ENCODE measurements at places on chromosomes 6 and 20.

DNA sequence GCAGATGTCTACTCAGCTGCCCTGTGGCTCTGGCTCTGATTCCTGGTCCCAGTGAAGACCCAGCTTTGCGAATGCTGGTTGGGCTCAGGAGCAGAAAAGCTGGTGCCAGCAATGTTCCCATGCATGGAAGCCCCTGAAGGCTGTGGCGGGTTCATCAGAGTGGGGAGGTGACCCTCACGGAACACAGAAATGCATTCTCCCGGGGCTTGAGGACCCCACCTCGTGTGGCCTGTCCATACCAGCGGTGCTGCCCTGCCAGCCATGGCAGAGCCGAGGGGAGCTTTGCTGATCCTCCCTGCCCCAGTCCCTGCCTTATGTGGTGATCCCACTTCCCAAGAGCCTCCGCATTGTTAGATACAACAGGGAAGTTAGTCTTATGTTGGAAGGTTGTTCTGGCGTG lies 157.7 kb upstream of the THBS2 start:
- DNase-seq = no peak

DNA sequence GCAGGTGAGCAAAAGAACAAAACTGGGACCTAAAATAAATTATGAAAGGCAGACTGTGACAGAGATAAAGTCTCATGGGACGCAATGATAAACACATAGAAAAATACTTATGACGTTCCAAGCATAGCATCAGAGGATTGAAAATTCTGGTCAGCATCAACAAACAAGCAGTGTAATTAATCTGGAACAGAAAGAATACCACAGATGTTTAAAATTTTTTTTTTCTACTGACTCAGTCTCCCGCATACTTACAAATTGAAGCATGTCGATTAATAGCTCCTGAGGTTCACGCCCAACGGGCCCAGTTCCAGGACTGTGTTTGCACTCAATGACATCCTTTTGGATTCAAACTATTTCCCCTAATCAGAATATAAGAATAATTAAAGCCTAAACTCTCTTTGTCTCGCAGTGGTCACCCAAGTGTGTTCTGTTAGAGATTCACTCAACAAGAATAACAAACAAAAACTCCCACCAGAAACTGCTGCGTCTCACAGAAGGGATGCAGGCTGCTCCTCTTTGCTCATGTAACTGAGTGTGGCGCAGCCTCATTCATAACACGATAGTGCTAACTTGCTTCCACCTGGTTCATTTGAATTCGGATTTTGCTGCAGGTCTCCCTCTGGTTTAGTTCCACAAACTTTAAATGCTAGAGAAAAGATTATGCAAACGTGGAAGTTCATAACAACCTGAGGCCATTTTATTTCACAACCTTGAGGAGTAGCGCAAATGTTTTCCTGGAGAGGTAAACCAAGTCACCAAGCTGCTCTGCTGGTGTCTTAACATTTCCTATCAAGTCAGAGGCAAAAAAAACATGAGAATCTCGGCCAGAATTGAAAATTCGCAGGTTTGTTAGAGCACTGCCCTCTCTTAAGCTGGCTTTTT lies 69.0 kb upstream of the CITED2 start:
- DNase-seq = peak; percentile 74

DNA sequence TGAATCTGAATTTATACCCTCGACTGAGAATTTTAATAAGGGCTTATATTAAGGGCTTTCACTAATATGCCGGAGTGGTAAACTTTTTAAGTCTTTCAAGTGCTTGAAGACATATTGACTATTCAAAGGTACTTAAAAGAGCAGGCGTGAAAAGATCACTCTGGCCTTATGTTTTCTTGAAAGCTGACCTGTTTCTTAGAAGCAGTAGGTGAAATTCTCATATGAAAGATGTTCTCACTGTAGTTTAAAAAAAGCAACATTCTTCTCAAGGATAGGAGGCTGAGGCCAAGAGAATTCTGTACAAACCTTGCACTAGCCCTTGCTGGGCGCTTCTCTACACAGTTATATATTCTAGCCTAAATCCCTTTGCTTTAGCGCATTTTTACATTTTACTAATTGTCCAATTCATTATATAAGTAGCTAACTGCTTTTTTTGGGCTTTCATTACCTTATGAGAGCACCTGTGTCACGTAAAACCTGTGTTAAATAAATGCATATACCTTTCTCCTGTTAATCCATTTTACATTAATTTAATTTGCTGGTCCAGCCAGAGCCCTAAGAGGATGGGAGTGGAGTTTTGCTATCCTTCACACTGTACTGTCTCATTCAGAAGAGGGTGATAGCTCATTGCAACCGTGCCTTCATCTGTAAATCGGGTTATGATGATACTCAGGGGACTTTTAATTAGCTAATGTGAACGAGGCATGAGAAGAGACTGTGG lies 59.6 kb upstream of the HFE start:
- no peak for DNase-seq

- no peak for DNase-seq
These were observed 24.2 kb downstream of the NEDD9 start for GRCh38 chr6:11208267-11208666.

DNA sequence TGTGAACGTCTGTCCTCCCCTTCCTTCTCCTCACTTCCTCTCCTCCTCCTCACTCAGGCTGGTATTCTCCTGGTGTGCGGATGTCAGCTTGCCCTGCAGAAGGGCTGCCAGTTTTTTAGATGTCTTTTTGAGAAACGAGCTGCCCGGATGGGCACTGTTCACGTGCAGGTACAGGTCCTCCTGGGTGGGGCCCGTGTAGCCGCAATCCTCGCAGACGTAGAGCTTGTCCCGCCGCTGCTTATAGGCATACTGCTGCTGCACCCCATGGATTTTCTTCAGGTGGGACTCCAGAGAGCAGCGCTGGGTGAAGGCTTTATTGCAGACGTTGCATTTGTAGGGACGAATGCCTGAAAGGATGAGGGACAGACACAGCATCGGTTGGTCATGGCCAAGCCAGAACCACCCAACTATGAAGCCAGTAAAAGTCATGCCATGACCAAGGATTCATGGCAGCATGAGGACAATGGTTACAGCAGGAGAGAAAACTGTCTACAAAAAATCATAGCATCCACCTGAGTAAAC lies 33.0 kb downstream of the OVOL2 start:
- no peak for DNase-seq

DNA sequence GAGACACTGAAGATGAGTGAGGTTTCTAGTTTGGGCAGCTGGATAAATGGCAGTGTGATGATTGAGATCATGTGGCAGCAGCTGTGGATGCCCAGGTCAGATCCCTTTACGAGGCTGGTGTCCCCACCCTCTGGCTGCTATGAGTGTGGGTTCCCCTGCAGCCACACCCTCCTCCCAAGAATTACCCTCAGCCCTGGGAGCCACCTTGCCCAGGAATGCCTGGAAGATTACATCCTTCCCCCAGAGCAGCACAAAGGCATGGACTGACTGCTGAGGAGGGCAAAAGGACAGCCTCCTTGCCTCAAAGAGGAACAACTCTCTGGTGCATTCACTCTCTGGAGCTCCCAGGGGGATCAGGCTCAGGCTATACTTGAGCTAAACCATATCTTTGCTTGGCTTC lies 15.0 kb upstream of the PKHD1 start:
- DNase-seq = no peak

DNA sequence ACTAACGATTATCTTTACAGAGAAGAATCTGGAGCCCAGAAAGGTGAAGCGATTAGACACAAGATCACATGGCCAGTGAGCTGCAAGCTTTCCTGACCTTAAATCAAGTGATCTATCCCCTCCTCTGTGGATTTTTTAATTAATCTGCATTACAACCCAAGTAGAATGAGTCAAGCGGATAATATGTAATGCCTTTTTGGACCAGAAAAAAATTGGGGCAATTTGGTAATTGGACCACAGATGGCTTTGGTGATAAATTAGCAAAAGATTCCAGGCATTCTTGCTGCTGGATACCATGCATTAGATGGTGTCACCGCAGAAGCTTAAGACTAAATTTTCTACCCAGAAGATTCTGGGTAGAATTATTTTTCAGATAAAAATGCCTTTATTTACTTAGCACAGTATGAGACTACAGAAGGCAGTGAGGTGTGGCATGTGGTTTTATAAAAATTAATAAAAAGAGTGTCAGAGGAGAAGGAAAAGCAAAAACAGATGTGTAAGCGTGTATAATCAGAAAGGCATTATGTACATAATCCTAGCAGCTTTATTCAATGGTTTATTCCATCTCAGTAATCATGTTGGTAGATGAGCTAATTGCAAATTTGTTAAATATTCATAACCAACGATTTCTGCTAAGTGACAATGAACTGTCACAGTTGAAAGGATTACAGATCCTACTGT lies 53.9 kb upstream of the PCSK2 start:
- peak; percentile 25 for DNase-seq

GRCh38 chr6:143549221-143549948 lies 37.9 kb upstream of the FUCA2 start:
- no peak for DNase-seq

DNA sequence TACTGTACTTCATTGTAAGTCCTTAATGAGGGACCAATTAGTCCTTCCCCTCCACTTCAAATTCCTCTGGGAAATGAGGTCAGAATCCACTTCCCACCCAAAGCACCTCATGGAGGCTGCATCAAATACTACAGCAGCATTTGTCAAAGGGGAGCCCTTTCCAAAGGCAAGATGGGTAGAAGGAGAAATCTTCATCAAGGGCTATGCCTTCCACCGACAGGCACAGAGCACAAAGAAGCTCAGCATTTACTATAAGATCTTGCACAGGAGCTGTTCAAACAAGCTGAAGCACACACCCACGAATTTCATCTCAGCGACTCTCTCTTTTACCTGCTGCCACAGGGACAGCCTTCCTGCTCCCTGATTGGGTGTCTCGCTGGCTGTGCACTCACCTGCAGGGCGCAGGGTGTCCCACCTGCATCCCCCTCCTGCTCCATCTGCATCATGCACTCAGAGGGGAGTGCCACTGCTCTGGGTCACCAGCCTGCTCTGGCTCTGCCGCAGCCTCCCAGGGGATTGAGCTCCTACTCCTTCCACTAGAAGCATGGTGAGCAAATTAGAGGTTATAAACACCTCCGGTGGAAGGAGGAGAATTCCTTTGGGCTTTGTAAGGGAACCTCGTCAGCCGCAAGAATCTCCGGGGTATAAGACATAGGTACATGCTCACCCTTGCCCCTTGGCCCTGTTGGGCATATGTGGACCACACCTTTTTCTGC lies 164.5 kb downstream of the ATXN1 start:
- DNase-seq = no peak

DNA sequence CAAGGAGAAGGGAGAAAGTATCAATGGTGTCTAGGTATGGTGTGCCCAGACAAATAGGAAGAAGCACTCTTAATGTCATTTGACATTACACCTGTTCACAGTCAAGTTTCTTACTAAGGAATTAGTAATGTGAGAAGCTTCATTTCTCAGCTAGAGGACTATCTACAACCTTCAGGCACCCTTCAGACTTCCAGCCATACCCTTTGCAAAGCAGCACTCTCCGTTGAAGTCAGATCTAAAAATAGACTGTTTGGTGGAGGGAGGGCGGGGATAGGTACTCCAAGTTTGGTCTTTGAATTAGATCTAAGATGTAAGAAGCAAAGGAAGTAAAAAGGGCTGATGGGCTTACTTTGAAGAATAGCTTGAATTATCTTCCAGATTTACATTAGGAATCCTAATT lies 311.1 kb downstream of the SLC35F1 start:
- no peak for DNase-seq

DNA sequence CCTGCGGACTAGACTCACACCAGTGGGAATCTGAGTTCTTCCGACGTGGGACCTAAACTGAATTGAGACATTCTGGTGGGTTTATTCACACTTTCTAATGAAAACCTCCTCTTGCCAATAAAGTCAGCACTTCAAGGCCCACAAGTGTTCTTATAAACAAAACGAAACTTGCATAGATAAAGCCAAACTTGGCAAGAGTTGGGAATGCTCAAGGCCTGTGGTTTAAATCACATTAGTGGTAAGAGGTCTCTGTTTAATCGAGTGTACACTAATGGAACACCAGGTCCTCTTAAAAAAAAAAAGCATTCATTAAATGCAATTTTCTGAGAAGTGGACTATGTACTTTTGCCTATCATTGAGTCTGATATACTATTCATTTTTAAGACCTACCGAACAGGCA lies 143.3 kb downstream of the SMOC2 start:
- DNase-seq = peak; percentile 6

GRCh38 chr6:118548136-118548535 lies at the start of gene PLN:
PLN (plus strand) TSS chr6:118548296; CDS start chr6:118558922, 10,626 bp downstream.
- peak; percentile 77 for DNase-seq
